ENCODE measurements at places on chromosomes 2 and 18.

DNA sequence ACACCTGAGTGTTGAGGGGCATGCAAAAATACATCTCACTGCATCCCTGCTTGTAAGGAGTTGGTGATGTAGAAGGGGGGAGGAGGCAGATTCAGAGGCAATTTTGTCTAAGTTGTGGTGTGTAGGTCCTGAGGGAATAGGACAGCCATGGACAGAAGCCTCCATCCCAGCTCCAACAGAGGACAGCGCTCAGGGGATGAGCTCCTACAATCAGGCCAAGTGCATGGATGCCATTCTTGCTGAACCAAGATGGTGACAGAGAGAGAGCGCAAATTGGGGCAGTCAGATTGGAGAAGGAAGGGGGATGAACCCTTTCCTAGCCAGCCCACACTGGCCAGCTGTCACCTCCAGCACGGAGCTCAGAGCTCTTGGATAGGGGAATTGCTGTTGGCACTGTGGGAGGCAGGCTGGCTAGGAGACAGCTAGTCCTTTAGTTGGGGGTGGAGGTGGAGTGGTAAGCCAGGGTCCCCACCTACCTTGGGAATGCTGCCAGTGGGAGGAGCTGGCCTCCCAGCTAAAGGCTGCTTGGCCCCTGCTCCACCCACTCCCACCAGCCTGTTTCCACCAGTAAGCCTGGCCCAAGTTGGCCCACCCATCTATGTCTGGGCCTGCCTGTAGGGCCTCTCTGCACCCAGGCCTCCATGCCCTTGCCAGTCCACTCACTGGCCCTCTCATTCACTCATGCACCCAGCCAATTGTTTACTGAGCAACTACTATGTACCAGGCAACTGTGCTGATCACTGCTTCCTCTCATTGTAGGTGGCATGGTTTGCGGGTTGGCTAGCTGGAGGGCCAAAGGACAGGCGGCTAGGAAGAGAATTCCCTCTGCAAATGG lies 2.5 kb upstream of the PER2 start:
- DNase-seq, result no peak

DNA sequence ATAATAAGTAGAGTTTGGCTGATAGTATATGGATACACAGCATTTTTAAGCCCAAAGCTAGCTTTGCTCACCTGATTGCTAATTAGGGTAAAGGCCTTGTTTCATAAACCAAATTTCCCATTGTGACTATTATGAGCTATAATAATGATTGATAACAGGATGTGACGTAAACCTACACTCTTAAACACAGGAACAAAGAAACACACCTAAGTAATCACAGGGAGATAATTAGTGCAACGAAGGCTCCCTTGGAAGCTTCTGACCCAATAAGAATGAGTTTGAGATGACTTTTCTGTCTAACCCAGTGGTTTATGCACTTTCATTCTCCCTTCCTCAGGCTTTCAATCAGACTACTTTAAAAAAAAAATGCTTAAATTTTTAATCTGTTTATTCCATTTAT lies 683.2 kb downstream of the SATB2 start:
- no peak for DNase-seq

- DNase-seq, result no peak
Measured at GRCh38 chr18:49721981-49722380, 91.4 kb downstream of the ACAA2 start.

- DNase-seq, result no peak
Measured at GRCh38 chr2:60548845-60549237, 4.6 kb downstream of the BCL11A start.

GRCh38 chr2:42324949-42325348 lies 36.1 kb downstream of the COX7A2L start:
- no peak for DNase-seq

DNA sequence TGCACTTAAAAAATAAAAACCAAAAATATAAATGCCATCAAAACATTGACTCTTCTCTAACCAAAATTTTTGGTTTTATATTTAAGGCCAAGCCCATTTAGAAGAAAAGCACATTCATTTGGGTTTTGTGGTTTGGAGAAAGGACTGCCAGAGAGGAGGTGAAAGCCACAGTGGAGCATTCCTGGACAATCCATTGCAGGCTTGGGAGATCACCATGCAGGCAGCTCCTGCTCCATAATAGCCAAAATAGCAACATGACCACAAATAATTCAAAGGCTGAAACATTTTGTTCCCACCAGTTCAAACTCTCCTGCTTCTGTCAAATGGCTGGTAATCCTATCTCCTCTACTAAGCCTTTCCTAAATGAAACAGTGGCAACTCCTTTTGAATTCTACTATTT lies 73.5 kb downstream of the GALNT3 start:
- no peak for DNase-seq

GRCh38 chr18:54415086-54415485 lies 57.4 kb downstream of the C18orf54 start:
- no peak for DNase-seq

- no peak for DNase-seq
Measured at GRCh38 chr2:11835403-11835802, 89.0 kb downstream of the LPIN1 start.

GRCh38 chr2:234333168-234334130 lies 163.4 kb downstream of the ARL4C start:
- DNase-seq, result no peak

GRCh38 chr18:27239669-27240068 lies 54.6 kb upstream of the CHST9 start:
- no peak for DNase-seq

- no peak for DNase-seq
Measured at GRCh38 chr2:64832936-64833335, 156.3 kb upstream of the SLC1A4 start.

DNA sequence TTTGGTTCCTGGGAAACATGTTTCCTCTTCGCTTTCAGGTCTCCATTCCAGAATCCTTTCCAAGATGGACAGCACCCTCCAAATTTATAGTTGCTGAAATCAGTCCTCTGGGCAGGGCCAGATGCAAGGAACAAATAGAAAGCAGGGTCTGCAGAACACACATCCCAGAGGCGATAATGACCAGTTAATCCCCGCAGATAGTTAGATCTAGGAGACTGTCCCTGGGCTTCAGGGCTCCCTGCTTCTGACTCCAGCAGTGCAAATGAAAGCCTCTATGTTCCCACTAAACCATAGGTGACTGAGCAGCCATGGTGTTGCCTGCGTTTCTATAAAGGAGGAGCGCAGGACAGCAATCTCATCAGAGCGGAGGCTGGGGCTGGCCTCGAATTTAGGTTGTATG lies 38.7 kb downstream of the SRSF7 start:
- no peak for DNase-seq

All from stimulated activated CD4-positive, alpha-beta T cell treated with anti-CD3 and anti-CD28 coated beads, Interleukin-1b, Interleukin-23, amount 100 ng/mL, for 1 hour (primary cell).